Heart left ventricle (tissue), 16 donors: ENCODE measurements at places on chromosomes 6 and 20. TPM values are rescaled to one million over a fixed set of nuclear protein-coding genes. Genes with fewer than 3 reads are reported as not detected.

Gene REM1
- 1.0 TPM for total RNA-seq

GRCh38 chr6:161437851-161438250 lies 164.0 kb upstream of the AGPAT4 start:
- H3K27ac ChIP-seq, result no peak overlapping the region
- no peak for DNase-seq
- no peaks in the 10 kb centered on the region for H3K27me3 ChIP-seq
- no peaks in the 10 kb centered on the region for H3K36me3 ChIP-seq

- H3K27me3 ChIP-seq, result no peaks in the 10 kb centered on the region
- H3K27ac ChIP-seq, result no peak overlapping the region
- no peaks in the 10 kb centered on the region for H3K4me1 ChIP-seq
- H3K4me3 ChIP-seq, result no peak overlapping the region
- no peaks in the 10 kb centered on the region for H3K36me3 ChIP-seq
Observed at GRCh38 chr20:467755-468154, 5.4 kb upstream of the TBC1D20 start.

- no peaks in the 10 kb centered on the region for H3K36me3 ChIP-seq
- H3K27me3 ChIP-seq, result no peaks in the 10 kb centered on the region
- H3K27ac ChIP-seq, result peak overlapping the region; percentile 57
- H3K4me3 ChIP-seq, result no peak overlapping the region
- H3K4me1 ChIP-seq, result no peaks in the 10 kb centered on the region
Observed at GRCh38 chr6:151141685-151142084, 98.1 kb upstream of the AKAP12 start.

GRCh38 chr6:145875496-145876211 lies 61.1 kb upstream of the FBXO30 start:
- no peaks in the 10 kb centered on the region for H3K36me3 ChIP-seq
- no peak for DNase-seq
- H3K27me3 ChIP-seq, result no peaks in the 10 kb centered on the region
- H3K4me3 ChIP-seq, result no peak overlapping the region
- H3K4me1 ChIP-seq, result peaks cover 9% of the 10 kb centered on the region
- H3K27ac ChIP-seq, result no peak overlapping the region

Gene MYBL2
- 7.9 TPM for total RNA-seq

Gene ALDH5A1
- total RNA-seq, result 35.5 TPM

DNA sequence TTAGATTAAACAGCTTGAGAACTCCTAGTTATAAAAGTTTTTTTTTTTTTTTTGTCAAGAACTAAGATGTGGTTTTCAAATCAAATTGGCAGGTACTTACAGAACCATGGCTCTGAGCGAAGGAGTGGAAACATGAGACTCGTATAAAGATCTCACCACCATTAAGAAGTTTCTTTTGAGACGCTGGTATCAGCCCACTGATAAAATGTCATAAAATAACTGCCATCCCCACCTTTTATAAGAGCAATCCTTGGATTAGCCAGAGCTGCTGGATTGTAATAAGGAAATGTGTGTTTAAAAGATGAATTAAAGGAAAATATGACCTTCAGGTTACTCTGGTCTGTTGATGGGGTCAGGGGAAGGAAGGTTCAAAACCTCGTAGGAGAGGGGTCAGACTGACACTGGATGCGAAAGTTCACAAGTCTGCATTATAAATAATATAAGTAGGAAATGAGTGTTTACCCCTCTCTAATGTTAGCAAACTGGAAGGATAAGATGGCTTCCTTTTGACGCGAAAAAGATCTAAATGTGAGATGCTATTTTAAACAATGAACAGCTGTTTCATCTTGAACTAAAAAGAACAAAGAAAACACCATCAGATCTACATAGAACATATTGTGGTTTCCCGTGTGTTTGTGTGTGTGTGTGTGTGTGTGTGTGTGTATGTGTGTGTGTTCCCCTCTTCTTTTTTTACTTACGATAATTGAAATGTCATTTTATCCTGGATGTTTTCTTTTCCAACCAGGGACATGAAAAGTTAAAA lies 386.8 kb upstream of the JAG1 start:
- no peak for DNase-seq
- H3K4me1 ChIP-seq, result peaks cover 12% of the 10 kb centered on the region
- no peaks in the 10 kb centered on the region for H3K36me3 ChIP-seq
- no peaks in the 10 kb centered on the region for H3K27me3 ChIP-seq

Gene CCN5
- total RNA-seq, result 29.9 TPM

DNA sequence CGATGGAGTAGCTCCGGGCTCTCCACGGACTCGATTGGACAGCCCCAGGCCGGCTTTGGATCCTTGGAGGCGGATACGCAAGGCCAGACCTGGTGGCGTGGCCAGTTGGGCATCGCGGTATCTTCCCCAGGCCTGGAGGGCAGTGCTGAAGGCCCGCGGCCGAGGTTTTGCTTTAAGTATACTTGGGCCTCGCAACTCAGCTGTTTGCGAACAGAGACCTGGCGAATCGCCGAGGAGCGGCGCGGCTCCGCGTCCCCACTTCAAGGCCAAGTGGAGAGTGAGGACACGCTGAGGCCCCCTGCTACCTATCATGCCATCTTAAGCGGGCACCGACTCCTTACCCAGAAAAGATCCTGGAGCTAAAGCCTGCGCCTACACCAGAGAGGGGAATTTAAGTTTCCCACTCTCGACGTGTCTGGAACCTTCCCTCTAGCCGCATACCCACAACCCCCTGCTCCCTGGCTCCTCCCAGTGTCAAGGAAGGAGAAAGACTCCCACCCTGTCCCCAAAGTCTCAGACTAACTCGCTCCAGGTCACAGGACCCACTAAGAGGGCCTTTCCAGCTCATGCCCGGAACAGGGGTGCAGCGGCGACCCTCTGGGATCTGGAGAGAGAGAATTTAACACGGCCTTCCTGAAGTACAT lies 4.1 kb downstream of the LINC00237 start:
- peaks cover 55% of the 10 kb centered on the region for H3K4me1 ChIP-seq
- peaks cover 71% of the 10 kb centered on the region for H3K27me3 ChIP-seq
- no peak overlapping the region for H3K27ac ChIP-seq
- DNase-seq, result no peak

Gene TOX2
- total RNA-seq, result 0.75 TPM

Gene CDK19
- total RNA-seq, result 8.3 TPM

Gene PNPLA1
- total RNA-seq, result not detected

- no peak overlapping the region for H3K27ac ChIP-seq
- H3K4me1 ChIP-seq, result no peaks in the 10 kb centered on the region
- DNase-seq, result no peak
- peaks cover 4% of the 10 kb centered on the region for H3K36me3 ChIP-seq
Observed at GRCh38 chr6:57072108-57072507, 17.9 kb upstream of the ZNF451 start.

DNA sequence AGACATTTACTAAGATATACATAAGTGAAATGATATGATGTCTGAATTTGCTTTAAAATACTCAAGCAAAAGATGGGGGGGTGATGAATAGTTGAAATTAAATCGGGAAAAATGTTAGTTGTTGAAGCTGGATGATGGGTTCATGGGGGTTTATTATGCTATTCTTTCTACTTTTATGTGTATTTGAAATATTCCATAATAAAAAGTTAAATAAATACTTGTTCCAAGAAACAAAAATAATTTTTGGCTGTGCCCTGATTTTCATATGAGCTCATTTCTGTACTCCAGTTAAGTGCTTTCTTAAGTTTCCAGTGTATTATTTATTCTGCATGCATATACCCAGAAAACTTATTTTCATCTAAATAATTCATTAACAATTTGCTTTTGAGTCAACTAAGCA lies 138.6 kb downstream of the AIG1 start:
- H3K36me3 ChIP-seq, result no peaks in the 10 kb centered on the region
- no peak overlapping the region for H3K4me3 ChIP-seq
- H3K4me1 ChIP-seq, result peaks cover 9% of the 10 kb centered on the region
- DNase-seq, result no peak
- H3K27ac ChIP-seq, result no peak overlapping the region

Gene AKAP12
- 19.7 TPM for total RNA-seq

DNA sequence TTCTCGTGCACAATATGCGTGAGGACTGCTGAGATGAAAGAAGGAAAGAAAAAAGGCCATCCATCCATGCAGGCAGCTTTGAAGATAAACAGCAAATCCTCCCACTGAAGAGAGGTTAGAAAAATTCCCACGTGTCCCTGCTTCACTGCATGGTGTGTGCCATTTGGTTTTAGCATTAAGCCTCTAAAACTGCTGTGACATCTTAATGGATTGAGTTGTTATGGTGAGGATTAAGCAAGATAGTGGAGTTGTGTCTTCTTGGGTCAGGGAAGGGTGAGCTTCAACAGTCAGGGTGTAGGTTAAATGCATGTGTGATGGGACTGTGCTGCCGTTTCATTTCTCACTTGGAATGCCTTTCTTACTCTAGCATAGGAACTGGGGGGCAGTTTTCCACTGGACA lies 50.5 kb downstream of the ZNF831 start:
- DNase-seq, result no peak
- H3K4me1 ChIP-seq, result no peaks in the 10 kb centered on the region
- no peaks in the 10 kb centered on the region for H3K27me3 ChIP-seq
- no peak overlapping the region for H3K4me3 ChIP-seq
- H3K36me3 ChIP-seq, result no peaks in the 10 kb centered on the region
